Activated T-cell treated with anti-CD3 and anti-CD28 coated beads, Interleukin-2, amount 50 U/mL, for 72 hours (primary cell): ENCODE measurements at places on chromosomes 11 and 22. TPM values are rescaled to one million over a fixed set of nuclear protein-coding genes. Genes with fewer than 3 reads are reported as not detected.

DNA sequence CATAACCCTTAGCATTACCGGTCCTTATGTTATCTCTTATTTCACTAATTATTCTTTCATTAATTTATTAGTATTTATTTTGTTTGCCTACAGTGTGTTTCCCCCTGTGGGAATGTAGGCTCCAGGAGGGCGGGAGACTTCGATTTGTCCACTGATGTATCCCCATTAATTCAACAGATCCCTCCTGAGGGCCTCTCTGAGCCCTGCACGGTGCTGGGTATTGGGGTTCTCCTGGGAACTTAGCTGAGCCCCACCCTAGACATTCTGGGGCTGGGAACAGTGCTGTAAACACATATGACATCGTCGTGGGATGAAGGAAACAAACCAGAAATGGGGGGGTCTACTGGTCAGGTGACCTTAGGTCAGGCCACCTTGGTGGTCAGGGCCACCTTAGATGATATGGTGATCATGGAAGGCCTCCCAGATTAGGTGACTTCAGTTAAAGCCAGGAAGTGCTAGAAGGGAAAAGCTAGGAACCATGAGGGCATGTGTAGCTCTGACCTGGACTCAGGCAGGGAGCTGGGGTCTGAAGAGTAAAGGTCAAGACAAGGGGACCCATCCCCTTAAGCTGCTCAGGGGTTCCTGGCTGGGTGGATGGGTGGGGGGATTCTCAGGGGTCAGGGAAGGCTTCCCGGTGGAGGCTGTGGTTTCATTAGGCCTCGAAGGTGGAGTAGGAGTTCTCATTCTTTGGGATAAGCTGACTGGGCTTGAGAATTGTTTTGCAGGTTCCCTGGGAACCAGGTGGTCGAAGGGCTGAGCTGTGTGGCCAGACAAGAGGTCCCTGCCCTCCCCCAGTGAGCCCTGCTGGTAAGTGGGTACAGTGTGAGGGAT lies 1.0 kb downstream of the PHETA2 start:
- no peak for DNase-seq

- peak; percentile 54 for DNase-seq
Observed at GRCh38 chr11:86800076-86800959, at the start of gene PRSS23. Gene PRSS23 (plus strand): TSS chr11:86800542. CDS start chr11:86807644, 7,102 bp downstream.

GRCh38 chr11:120109531-120109930 lies 28.4 kb downstream of the TRIM29 start:
- no peak for DNase-seq

- no peak for DNase-seq
Observed at GRCh38 chr11:132911186-132911585, 621.1 kb downstream of the OPCML start.

DNA sequence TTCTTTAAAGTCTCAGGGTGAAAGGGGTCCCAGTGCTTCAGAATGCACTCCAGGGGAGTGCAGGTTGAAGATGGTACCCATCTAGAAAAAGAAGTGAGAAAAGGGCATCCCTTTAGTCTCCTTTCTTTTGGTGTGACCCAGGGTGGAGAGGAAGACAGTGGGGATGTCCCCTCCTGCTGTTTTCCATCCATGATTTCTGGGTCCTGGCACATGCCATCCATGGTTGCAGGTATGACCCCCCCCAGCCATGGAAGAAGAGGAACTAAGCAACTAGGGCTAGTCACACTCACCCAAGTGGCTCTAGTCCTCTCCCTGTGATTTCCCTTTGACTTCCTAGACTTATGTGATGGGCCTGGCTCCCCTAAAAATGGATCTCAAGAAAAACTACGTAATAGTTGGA lies 15.9 kb upstream of the EI24 start:
- DNase-seq = no peak

DNA sequence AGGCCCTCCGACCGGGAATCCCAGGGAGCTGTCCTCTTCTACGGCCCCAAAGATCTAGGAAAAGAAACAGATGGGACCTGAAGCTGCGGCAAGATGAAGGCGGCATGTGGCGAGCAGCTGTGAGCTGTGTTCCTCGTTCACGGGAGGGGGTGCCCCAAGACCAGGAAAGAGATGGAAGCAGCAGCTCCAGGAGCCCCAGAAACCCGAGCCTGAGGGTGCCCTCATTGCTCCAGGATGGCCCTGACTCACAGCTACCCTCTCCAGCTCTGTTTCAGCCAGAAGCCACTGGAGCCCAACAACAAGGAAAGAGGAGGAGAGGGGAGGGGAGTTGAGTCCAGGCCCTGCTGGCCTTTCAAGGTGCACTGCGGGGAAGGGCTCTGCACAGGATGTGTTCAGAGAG lies 23.7 kb upstream of the NAP1L4 start:
- no peak for DNase-seq

DNA sequence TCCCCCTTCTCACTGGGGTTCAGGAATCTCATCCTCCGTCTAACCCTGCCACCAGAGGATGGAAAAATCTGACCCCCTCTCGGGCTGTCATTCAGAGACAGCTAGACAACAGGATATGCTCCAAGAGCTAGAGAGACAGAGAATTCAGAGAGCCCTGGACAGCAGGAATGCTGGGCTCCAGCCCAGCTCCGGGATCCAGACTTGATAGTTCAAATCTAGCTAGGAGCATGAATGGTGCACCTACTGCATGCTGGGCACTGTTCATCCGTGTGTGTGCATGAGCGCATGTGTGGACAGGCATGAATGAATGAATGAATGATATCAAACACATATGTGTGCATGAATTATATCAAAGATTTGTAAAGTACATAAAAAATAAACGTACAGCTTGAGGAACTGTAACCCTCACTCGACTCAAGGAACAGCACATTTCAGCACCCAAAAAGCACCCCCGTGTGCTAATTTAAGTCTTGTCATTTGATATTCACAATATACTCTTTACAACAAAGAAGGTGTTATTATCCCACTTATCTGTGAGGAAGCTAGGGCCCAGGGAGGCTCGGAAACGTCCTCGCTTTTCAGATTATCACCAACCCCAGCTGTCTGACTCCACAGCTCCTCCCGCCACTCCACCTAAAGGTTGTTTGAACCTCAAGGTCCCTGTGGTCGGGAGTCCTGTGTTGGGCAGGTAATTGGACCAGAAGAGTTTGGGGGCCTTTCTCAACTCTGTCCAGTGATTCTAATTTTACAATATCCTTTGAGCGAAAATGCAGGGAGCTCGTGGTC lies 640 bp upstream of the VSIG10L2 start:
- DNase-seq = no peak

DNA sequence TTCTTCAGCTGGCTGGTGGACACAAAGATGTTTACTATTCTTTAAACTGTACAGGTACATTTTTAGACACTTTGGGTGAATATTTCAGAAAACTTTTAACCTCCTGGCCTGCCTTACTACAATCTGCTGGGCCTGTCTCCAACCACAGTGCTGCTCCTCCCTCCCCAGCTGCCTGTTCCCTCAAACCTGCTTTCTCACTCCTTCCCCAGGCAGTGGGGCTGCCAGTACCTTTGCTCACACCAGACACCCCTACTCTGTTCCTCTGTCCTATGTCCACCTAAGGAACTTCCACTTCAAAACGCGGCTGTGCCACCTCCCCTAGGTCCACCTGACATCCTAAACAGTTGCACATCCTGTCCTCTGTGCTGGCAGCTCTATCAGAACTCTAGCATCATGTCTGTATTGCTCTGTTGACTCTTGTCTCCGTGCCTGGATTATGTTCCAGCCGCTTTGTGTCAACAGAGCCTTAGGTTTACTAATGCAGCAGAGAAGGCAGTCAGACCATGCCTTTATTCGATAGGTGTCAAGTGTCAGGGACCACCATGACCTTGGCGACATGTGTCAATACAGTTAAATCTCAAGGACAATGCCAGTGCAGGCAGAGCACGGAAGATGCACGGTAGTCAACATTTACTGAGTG lies 13.4 kb downstream of the ZP1 start:
- no peak for DNase-seq

GRCh38 chr11:64458997-64459396 lies 100.0 kb downstream of the RPS6KA4 start:
- DNase-seq = no peak

- DNase-seq = no peak
Observed at GRCh38 chr11:43573233-43573632, 107.3 kb upstream of the HSD17B12 start.

DNA sequence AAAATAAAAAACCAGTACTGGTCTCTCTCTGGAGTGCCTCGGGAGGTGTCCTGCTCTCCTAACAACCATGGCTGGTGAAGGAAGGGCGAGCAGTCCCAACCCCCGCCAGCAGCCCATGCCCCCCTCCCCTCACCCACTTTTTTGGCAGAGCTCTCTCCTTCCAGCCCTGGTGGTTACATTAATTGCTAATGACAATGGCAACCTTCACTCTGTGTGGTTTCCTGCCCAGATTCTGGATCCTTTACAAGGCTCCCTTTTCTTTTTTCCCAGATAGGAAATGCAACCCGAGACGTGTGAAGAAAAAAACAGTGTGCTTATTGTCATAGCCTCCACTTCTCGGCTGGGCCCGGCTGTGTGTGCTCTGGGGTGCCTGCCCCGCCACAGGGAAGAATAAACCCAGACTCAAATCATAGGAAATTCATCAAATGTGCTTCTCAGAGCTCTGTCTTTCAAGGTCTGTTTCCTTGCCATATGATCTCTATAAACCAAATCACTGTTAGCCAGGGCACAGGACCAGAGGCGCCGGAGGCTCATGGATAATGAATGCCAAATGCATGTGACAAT lies 513.0 kb downstream of the SOX6 start:
- DNase-seq = no peak

DNA sequence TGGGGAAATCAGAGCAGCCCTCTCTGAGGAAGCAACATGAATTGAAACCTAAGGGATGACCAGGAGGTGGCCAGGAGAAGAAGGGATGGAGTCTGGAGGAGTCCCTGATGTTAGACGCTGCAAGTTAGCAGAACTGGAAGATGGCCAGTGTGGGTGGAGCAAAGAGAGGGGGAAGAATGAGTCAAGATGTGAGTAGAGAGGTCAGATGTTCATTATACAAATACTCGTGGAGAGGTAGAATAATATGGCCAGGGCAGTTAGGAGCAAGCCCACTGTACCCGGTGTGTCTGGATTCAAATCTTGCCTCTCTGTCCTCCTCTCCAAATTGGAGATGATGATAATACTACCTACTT lies 242.0 kb downstream of the TENM4 start:
- no peak for DNase-seq

- DNase-seq = no peak
Observed at GRCh38 chr11:129728581-129728980, 87.1 kb upstream of the TMEM45B start.

- no peak for DNase-seq
Observed at GRCh38 chr11:26231252-26231661, 100.7 kb upstream of the ANO3 start.

DNA sequence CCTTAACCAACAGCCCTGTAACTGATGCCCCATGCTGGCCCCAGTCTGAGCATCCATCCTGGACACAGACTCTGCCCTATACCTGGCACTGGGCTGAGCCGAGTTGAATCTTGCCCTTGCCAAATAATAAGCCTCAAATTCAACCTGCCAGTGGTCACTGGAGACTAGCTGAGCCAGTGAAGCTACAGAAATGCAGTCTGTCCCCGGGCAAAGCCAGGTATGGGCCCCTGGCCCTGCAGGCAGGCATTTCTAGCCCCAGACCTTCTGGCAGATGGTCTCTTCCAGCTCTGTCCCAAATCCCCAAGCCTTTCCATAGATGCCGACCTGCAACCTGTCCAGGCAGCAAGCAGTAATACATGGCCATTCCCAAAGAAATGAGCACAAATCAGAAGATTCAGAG lies 4.7 kb downstream of the CLPB start:
- no peak for DNase-seq

- no peak for DNase-seq
Observed at GRCh38 chr11:68927280-68928135, 23.8 kb downstream of the IGHMBP2 start.

DNA sequence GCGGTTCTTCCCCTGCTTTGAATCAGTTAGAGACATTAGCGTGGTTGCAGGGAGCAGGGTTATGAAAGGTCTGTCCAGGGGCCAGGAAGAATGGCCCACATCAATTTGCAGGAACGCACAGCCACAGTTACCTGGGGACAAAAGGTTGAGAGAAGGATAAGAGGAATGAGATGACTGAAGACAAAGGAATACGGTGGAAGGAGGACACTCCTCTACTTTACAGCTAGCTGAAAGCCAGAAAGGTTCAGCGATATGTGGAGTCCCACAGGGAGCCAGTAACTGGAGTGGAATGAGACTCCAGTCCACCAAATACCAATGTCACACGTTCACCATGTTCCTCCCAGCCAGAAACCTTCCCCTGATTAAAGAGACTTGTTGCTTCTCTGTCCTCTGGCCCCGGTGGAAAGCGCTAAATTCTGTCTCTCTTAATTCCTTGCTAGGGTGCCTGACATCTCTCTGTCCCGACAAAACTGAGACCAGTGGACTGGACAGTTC lies 10.7 kb downstream of the XNDC1N start:
- DNase-seq = no peak

DNA sequence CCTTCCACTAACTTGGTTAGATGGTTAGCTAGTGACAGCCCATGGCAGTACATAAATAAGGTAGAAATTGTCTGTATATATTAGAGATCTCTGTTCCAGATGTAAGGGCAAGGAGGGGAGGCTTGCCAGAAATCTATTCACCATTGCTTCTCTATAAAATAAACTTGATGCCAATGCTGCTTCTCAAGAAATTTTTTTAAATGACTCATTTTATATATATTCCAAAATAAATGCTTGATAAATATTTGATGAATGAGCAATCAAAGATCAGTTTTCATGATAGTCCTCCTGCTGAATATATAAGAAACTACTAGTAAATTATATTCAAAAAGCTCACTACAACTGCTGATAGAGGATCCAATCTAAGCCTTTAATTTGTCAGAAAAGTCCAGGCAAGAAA lies 710.6 kb upstream of the CCDC179 start:
- no peak for DNase-seq

GRCh38 chr11:69048694-69049489 lies at the start of gene TPCN2:
Gene TPCN2 (plus strand): TSS chr11:69048932. CDS start chr11:69048998, 66 bp downstream.
- DNase-seq = peak; percentile 93

DNA sequence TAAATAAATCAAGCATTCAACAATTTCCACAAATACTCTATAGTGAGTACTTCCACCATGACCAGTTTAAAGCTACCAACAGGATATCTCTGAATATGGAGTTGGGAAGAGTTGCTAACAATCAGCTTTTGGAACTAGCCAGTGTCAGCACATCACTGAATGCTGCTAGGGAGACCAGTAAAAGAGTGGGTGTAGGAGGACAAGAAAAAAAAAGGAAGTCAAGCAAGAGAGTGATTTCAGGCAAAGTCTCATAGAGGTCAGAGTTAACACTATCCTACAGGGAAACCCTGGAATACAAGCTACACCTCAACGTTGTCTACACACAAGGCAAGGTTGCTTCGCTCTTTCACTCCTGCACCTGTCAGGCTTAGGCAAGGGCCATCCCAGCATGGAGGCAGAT lies 24.2 kb downstream of the EIF3F start:
- no peak for DNase-seq

OR5I1 gene
- not detected for total RNA-seq

GLYATL1 gene
- 0.24 TPM for total RNA-seq

SH3BP1 gene
- 103 TPM for total RNA-seq

MRGPRG gene
- not detected for total RNA-seq

MUC6 gene
- not detected for total RNA-seq

KRTAP5-2 gene
- total RNA-seq = not detected

SERPING1 gene
- not detected for total RNA-seq

RCOR2 gene
- total RNA-seq = 0.96 TPM
